ENCODE measurements at places on chromosomes 4 and X.

DNA sequence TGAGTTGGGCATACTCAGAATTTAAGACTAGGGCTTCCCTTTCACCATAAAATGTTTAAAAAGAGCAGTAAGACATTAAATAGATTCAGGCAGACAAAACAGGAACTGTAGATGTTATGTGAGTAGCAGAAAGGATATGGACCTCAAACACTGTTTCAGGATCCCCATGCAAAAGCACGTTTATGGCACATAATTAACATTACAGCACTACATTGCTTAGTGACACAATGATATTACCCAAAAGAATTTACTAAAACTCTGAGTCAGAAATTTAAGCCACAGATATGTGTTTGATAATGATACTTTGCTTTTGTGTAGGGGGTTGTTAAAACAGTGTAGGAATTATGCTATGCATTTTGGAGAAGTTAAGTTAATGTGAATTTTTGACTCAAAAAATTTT, 266.3 kb downstream of the PDGFC start:
- DNase-seq: no peak

GRCh38 chr4:153789741-153790499, 1.0 kb upstream of the SFRP2 start:
- no peak for DNase-seq

GRCh38 chr4:108536577-108536976, 83.8 kb upstream of the RPL34 start:
- no peak for DNase-seq

DNA sequence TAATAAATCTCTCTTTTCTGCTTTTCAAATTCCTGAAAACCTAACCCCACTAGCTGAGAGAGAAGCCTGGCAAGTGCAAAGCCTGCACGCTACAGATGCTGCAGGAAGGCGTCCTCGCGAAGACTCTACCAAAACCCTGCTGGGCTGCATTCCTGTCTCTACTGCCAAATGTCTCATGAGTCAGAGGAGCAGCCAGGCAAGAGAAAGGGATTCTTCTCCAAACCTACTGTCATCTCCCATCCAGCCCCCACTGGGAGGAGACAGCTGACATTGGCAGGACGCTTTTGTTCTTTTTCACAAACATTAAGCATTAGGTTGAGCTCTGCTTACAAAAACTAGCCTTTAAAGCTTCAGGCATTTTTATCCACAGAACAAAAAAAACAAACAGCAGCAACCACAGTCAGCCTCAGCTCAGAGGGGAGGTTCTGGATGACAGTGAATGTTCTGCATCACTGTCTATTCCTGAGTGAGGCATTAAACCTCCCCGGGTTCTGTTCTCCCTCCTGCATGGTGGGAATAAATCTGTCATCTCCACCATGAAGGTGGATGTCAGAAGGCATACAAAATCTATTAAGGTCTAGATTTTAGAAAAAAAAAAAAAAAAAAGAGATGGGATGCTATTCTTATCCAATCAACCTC, 18.0 kb downstream of the CRMP1 start:
- no peak for DNase-seq

DNA sequence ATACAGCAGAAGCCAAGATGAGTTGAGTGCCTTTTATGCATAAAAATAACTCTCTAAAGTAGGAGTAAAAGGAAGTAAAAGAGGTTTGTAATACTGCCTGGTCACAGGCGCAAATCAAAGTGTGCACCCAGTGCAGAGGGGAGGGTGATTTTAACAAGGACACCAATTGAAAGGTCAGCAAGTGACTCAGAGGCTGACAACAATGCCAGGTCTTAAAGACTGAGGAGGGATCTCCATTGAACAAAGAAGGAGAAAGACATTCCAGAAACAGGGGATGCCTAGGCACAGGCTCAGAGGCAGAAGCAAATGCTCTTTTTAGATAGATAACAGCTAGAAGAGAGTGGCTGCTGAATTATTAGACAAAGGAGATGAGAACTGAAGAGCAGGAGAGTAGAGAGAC, 297.4 kb upstream of the VCX start:
- DNase-seq: no peak

GRCh38 chr4:145319751-145320150, 139.4 kb upstream of the OTUD4 start:
- DNase-seq: no peak

DNA sequence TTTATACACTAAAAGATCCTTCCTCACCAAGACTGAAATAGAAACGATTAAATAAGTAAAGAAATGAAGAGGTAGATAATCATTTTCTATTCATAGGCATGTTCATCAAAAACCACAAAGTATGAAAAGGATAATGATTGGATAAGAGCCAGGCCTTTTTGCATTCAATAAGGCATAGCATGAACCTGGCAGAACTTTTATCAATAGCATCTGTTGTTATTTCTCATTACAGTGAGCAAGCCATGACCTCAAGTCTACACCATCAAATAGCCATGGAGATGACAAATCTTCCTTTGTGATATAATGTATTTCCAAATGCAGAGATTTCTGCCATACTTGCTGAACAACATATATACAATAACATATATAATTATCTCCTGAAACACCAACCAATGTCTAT, 206.0 kb upstream of the SLC7A11 start:
- no peak for DNase-seq

DNA sequence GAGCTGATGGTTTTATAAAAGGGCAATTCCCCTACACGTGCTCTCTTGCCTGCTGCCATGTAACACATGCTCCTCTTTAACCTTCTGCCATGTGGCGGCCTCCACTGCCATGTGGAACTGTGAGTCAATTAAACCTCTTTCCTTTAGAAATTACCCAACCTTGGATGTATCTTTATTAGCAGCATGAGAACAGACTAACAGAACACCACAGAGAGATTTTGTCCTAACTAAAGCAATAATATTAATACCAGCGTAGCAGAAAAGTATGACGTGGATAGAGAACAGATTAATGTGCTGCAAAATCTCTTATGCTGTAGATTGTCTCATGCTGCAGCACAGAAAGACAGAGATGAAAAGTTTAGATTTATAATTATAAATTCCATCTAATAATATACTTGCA, 23.1 kb downstream of the AIMP1 start:
- no peak for DNase-seq

DNA sequence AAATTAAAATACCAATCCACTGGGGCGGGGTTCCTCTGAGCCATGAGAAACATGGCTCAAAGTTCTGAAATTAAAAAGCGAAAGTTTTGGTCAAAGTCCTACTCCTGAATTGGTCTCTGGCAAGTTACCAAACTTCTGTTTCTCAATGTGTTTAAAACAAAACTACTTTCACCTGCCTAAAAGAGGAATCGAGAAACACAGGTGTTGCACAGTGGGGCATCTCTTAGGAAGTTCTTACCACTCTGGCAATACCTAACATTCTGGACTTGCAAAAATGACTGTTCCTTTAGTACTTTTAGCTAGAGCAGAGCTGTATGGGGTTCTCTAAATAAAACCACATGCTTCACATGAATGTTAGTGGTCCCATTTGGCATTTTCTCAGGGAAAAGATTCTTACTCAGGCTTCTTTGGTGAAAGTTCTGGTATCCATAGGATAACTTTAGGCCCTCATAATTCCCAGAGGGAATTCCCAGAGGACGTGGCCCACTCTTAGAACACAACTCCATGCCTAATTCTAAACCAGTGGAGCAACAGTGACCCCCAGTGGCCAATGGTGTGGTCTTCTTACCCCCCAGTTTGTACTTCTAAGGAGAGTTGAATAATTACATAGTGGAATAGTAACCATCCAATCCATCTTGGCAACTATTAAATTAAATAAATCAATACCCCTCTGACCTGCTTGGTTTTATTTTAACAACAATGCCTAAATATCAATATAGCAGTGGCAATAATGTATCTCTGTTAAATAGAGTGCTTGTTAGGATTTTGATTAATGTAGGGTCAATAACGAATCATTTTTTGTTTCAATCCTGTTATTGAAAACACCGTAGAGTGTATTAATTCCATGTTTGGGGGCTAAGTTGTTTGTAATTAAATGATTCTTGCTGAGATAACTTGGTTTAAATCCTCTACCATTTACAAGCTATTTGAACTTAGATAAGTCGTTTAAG, 21.9 kb downstream of the BMP3 start:
- DNase-seq: peak; percentile 12

DNA sequence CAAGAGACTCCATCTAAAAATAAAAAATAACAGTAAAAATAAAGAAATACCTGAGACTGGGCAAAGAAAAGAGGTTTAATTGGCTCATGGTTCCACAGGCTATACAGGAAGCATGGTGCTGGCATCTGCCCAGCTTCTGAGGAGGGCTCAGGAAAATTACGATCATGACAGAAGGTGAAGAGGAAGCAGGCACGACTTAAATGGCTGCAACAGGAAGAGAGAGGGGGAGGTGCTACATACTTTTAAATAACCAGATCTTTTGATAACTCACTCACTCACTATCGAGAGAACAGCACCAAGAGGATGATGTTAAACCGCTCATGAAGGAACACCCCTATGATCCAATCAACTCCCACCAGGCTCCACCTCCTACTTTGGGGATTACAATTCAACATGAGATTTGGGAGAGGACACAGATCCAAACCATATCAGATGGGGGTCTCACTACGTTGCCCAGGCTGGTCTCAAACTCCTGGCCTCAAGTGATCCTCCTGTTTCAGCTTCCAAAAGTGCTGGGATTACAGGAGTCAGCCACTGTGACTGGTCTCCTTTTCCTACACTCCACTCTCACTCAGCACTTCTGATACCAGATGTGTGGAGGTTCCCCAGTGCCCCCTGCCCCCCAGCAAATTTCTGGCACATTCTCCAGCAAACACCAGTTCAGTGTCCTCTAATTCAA, 11.9 kb upstream of the ZNF157 start:
- DNase-seq: no peak

DNA sequence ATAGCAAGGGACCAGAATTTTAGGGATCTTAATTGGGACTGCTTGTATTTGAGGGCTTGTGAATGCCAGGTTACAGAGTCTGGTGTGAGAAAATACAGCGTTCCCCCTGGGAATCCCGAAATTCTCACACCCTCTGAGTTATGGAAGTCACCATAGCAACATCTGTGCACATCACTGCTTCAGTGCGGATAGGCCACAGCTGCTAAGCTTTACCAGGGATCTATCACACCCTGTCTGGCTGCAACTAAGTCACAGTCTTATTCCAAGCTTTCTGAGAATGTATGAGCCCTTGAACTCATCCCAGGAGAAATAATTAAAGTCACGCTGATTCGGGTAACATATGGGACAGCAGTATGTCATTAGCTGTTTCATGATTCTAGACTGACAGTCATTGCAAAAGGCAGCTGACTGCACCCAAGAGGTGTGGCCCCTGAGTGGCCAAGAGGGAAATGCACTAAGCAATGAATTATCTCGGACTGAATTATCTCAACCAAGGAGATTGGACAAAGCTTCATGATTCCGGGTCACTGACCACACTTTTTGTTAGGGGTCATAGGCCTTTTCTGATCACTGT, 46.7 kb upstream of the BTC start:
- DNase-seq: no peak

GRCh38 chr4:78706302-78706701, 69.8 kb upstream of the BMP2K start:
- DNase-seq: no peak

- no peak for DNase-seq
These were observed 5.2 kb downstream of the TRPC3 start for GRCh38 chr4:121946644-121947043.

DNA sequence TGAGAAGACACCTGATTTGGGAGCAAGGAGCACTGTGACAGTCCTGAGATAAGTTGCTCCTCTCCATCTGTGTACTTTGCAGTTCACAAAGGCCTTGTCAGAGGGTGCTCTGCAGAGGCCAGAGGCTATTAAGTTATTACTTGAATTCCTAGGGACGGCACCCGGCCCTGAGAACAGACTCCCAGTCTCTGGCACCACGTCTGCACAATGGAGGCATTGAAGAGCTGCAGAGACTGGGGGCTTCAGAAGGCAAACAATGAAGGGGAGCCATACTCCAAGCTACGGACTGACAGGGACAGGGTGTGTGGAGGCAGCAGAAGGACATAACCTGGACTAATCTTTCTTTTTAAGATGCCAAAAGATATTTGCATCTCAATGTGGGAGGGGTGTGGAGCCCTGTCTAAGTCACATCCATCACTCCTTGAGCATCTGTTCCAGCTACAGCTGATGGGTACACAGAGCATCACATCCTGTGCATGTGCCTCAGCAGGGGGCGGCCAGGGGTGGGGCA, 11.5 kb downstream of the RASGEF1B start:
- no peak for DNase-seq

DNA sequence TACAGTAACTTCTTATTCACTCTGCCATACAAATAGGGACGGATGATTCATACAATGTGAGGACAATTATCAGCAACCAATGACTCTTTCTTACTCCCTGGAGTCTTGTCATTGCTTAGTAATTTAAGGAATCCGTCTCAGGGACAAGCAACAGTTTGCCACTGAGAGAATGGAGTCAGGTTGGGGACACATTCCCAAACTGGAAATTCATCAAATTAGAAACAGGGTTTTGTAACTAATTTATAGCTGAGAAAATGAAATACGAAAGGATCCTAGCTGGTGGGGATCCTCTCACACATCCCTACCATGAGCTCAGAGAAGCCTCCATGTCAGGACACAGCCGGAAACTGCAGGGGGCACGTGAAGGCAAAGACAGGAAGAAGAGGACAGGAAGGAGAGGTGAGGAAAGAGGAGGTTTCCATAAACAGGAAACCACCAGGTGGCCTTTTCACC, 50.4 kb upstream of the KDR start:
- DNase-seq: no peak

DNA sequence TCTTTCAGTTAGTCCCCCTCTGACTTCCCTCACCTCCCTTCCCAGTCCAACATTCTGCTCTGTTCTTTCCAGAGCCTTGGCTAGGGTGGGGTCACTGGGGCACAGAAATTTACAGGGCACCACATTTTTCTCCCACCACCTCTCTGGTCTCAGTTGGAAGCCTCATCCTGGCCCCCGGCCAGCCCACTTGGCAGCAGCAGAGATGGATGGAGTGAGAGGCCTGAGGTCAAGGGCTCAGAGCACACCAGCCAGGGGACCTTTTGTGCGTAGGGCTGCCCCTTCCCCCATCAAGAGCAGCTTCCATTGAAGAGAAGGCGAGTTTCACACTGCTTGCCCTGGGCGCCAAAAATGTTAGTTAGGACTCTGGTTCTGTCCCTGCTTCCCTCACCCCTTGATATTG, 230.9 kb downstream of the SOX3 start:
- DNase-seq: no peak

GRCh38 chr4:7369511-7369910, 65.2 kb downstream of the PSAPL1 start:
- no peak for DNase-seq

- peak; percentile 15 for DNase-seq
These were observed 83.6 kb downstream of the NBDY start for GRCh38 chrX:56812515-56813105.

- no peak for DNase-seq
These were observed 2.1 kb upstream of the PCDH7 start for GRCh38 chr4:30718021-30718542.

DNA sequence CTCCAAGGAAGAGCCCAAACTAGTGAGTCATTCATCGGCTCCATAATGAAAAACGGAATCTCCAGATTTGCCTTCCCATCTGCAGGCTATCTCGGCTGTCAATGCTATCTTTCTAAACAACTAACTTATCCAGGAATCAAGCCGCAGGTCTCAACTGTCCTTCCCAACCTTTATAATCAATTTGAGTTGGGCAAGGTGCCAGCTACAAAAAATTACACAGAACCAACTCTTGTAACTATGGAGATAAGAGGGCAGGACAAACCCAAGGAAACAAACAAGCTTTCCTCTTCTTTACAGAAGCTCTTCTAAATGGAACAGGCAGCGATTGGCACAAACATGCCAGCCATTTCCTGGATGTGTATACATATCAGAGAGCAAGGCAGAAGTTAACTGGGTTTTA, 61.2 kb upstream of the RAI2 start:
- DNase-seq: no peak

GRCh38 chr4:17934286-17934685, 87.3 kb downstream of the LCORL start:
- DNase-seq: no peak
